A549 treated with CpdA at 1 μM for 4 hours (cell line): ENCODE measurements at places on chromosomes 1 and 21. TPM values are rescaled to one million over a fixed set of nuclear protein-coding genes. Genes with fewer than 3 reads are reported as not detected.

FCRL5 gene
- not detected in 5 replicates for total RNA-seq

RGS5 gene
- 0.39 to 1.5 TPM (median 0.79 TPM) in 5 replicates for total RNA-seq

WNT2B gene
- 0.24 to 0.44 TPM (median 0.27 TPM) in 5 replicates for total RNA-seq

USH2A gene
- total RNA-seq = not detected in 5 replicates

MARK1 gene
- 0.05 to 0.40 TPM (median 0.10 TPM) in 5 replicates for total RNA-seq

FAM167B gene
- 0.55 to 1.0 TPM (median 0.80 TPM) in 5 replicates for total RNA-seq

OR2L8 gene
- total RNA-seq = not detected in 5 replicates

SIM2 gene
- 10.6 to 13.9 TPM (median 12.8 TPM) in 5 replicates for total RNA-seq

PTGER3 gene
- 0.01 TPM in 1 of 5 replicates, not detected in the others for total RNA-seq

PFDN2 gene
- 121 to 142 TPM (median 125 TPM) in 5 replicates for total RNA-seq

PGLYRP4 gene
- not detected in 5 replicates for total RNA-seq

HUNK gene
- 1.3 to 1.5 TPM (median 1.4 TPM) in 5 replicates for total RNA-seq

GPR37L1 gene
- 0.13 to 0.20 TPM (median 0.17 TPM) in 5 replicates for total RNA-seq

LCE3E gene
- not detected in 5 replicates for total RNA-seq

IGSF21 gene
- total RNA-seq = 0.20 TPM in 1 of 5 replicates, not detected in the others

LCE2C gene
- total RNA-seq = not detected in 5 replicates

TEX38 gene
- not detected in 5 replicates for total RNA-seq

DEPDC1 gene
- total RNA-seq = 12.2 to 15.3 TPM (median 13.7 TPM) in 5 replicates

GBP7 gene
- total RNA-seq = not detected in 5 replicates

BTG2 gene
- total RNA-seq = 10.2 to 12.7 TPM (median 12.3 TPM) in 5 replicates

RAVER2 gene
- total RNA-seq = 4.4 to 5.6 TPM (median 5.2 TPM) in 5 replicates

KRTAP10-5 gene
- total RNA-seq = not detected in 5 replicates

GUCA2A gene
- 0.33 TPM in 1 of 5 replicates, not detected in the others for total RNA-seq

TMEM82 gene
- not detected in 5 replicates for total RNA-seq

C1orf53 gene
- total RNA-seq = 4.6 to 8.1 TPM (median 7.0 TPM) in 5 replicates
